ENCODE measurements at places on chromosomes 1 and 21. TPM values are rescaled to one million over a fixed set of nuclear protein-coding genes. Genes with fewer than 3 reads are reported as not detected.

GRCh38 chr21:42153046-42153686 lies 65.8 kb upstream of the ABCG1 start:
- no peak for ATAC-seq

GRCh38 chr1:201781437-201781836 lies 47.5 kb upstream of the IPO9 start:
- no peak for ATAC-seq

DMBX1 gene
- not detected for total RNA-seq

DNA sequence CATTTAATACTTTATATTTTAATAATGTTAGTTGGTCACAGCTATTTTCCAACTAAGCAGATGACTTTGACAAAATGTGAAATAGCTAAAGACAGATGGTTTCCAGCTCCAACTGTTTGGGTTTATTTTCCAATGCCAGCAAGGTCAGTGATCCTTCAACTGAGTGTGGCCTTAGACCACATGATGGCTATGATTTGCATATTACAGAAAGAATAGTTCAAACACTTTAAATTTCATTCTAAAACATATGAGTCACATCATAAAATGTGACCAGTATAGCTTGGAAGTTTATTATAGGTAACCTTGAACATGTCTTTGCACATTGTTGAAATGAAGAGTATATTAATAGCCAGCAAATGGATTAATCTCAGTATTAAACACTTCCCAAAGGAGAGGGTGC lies 454.0 kb upstream of the C1orf87 start:
- no peak for ATAC-seq

- ATAC-seq: no peak
These were observed 633 bp upstream of the PPFIA4 start for GRCh38 chr1:203025686-203026030.

GRCh38 chr1:14909920-14910460 lies 243.6 kb upstream of the TMEM51 start:
- no peak for ATAC-seq

PLA2G2F gene
- total RNA-seq: 0.04 TPM

- ATAC-seq: no peak
These were observed 125.3 kb upstream of the CACYBP start for GRCh38 chr1:174874331-174875053.

- no peak for ATAC-seq
These were observed 34.9 kb downstream of the ETS2 start for GRCh38 chr21:38840456-38841300.

WNT3A gene
- 0.44 TPM for total RNA-seq

VCAM1 gene
- 1.0 TPM for total RNA-seq

- ATAC-seq: no peak
These were observed 16.4 kb downstream of the ZBTB21 start for GRCh38 chr21:41993744-41994143.

GUCA2B gene
- total RNA-seq: not detected

DNA sequence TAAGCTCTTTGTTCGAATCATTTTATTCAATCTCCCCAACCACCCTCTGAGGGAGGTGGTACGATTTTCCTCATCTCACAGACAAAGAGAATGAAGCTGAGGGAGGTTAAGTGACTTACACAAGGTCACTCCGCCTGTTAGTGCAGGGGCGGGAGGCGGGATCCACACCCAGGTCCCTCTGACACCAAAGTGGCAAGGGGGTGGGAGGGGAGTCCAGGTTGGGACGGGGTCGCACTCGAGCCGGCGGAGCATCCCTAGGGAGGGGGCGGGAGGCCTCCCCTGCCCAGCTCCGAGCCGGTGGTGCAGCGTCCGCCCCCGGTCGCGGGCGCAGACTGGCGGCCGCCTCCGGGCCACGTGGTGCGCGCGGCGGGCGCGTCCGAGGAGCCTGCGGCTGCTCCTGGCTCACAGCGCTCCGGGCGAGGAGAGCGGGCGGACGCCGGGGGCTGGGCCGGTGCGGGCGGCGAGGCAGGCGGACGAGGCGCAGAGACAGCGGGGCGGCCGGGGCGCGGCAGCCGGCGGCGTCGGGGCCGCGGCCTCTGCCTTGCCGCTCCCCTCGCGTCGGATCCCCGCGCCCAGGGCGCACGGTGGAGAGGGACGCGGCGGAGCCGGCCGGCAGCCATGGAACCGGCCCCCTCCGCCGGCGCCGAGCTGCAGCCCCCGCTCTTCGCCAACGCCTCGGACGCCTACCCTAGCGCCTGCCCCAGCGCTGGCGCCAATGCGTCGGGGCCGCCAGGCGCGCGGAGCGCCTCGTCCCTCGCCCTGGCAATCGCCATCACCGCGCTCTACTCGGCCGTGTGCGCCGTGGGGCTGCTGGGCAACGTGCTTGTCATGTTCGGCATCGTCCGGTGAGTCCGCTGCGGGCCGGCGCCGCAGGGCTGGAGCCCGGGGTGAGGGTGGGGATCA lies at the start of gene OPRD1:
TSS of gene OPRD1 (plus strand) at position 405 of the 903 bp plus-strand sequence. CDS start at position 619, 214 bp downstream.
- ATAC-seq: no peak

RAB7B gene
- total RNA-seq: 18.9 TPM

C1orf185 gene
- total RNA-seq: not detected

DNA sequence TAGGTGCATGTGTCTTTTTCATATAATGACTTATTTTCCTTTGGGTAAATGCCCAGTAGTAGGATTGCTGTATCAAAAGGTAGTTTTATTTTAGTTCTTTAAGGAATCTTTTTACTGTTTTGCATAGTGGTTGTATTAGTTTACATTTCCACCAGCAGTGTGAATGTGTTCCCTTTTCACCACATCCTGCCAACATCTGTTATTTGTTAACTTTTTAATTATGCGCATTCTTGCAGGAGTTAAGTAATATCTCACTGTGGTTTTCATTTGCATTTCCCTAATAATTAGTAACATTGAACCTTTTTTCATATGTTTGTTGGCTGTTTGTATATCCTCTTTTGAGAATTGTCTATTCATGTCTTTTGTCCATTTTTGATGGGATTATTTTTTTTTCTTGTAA lies 1761.9 kb downstream of the PLA2G4A start:
- ATAC-seq: no peak

All from esophagus mucosa (tissue), 1 donor.